ENCODE measurements at places on chromosomes 5 and 9.

GRCh38 chr9:115606838-115607237 is 488.9 kb upstream of the TNC start:
- DNase-seq, result no peak

DNA sequence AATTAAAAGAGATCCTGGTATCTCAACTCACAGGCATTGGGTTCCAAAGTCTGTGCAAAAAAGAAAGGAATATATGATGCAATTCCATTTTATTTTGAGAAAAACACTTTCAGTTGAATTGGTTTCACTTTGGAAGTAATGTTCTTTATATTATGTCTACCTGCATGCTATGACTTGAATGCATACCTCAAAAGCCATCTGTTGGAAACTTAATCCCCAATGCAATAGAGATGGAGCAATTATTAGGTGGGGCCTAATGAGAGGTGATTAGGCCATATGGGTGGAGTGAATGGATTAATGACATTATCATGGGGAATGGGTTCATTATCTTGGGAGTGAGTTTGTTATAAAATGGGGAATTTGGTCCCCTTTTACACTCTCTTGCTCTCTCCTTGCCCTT is 293.3 kb downstream of the CSNK1G3 start:
- DNase-seq, result no peak

- DNase-seq, result no peak
Measured at GRCh38 chr9:109033941-109034700, 20.8 kb upstream of the CTNNAL1 start.

GRCh38 chr5:65037831-65038815 is 269.4 kb downstream of the CWC27 start:
- DNase-seq, result peak; percentile 48

DNA sequence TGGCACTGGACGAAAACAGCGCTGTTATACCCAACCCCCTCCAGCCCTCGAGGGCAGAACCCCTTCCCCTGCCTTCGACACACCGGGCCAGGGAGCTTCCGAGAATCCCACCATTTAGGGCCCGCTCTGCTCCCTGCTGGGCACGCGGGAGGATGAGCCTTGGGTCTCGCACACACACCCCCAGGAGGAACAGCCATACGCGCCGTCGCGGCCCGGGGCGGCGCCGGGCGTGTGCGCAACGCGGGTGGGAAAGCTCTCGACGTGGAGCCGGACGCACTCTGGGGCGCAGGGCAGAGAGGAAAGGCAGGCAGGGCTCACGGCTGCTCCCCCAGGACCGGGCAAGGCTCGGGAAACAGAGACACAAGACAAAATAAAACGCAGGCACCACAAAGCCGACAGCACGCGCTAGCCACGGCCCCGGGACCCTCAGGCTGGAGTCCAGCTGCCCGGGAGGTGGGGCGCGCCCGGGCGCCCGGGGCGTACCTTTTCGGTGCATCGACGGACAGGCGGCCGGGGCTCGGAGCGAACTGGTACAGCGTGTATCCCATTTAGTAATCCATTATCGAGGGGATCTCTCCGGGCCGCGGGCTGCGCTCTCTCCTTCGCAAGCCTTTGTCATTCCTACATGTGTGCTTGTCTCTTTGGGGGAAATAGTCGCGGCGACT is 789 bp downstream of the SEMA6A start:
- no peak for DNase-seq

DNA sequence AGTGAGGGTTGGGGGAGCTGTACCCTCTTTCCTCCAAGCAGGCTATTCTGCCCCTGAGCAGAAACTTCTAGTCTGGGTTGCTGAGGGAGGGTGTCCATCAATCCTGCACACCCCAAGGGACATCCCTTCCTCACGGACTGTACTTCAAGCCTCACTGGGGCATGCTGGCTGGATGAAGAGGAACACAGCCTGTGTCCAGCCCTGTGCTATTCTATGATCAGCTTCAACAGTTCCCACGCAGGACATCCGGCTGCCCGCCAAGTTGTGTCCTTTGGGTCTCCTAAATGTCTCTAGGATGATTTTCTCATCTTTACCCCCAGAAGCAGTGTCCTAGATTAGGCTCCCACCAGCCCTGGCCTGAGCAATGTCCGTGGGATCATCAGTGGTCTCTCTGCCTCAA is 68.1 kb downstream of the CRB2 start:
- no peak for DNase-seq

- no peak for DNase-seq
Measured at GRCh38 chr9:121518634-121519033, 19.0 kb upstream of the GGTA1 start.

GRCh38 chr5:164555809-164556208 is 1050.4 kb downstream of the MAT2B start:
- DNase-seq, result no peak

DNA sequence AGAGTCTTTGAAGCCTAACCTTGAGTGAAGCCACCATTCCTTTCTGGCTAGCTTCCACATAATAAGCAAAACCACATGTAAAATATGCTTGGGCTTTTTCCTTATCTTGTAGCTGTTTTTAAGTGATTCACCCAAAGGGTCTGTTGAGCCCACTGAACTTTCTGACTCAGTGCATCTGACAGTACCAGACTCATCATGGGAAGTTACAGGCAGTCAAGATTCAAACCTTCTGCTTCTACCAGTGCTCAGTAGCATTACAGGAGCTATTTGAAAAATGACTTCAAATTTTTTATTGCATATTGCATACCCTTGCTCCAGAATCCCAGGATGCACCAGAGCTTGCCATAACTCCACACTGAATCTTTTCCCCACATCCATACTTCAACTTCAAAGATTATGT is 87.5 kb upstream of the PTPRD start:
- no peak for DNase-seq

GRCh38 chr9:31590091-31590490 is 794.4 kb upstream of the ACO1 start:
- no peak for DNase-seq

DNA sequence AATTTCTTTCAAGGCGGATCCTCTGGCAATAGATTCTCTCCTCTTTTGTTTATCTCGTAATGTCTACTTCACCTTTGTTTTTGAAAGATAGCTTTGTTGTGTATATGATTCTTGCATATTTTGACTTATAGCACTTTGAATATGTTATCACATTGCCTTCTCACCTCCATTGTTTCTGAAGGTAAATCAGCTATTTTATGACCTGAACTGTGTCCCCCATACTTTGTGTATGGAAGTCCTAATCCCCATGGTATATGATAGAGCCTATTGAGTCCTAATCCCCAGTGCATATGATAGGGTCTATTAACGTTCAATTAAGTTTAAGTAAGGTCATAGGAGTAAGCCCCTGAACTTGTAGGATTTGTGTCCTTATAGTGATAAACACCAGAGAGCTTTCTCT is 910.2 kb upstream of the NUDT12 start:
- DNase-seq, result no peak

DNA sequence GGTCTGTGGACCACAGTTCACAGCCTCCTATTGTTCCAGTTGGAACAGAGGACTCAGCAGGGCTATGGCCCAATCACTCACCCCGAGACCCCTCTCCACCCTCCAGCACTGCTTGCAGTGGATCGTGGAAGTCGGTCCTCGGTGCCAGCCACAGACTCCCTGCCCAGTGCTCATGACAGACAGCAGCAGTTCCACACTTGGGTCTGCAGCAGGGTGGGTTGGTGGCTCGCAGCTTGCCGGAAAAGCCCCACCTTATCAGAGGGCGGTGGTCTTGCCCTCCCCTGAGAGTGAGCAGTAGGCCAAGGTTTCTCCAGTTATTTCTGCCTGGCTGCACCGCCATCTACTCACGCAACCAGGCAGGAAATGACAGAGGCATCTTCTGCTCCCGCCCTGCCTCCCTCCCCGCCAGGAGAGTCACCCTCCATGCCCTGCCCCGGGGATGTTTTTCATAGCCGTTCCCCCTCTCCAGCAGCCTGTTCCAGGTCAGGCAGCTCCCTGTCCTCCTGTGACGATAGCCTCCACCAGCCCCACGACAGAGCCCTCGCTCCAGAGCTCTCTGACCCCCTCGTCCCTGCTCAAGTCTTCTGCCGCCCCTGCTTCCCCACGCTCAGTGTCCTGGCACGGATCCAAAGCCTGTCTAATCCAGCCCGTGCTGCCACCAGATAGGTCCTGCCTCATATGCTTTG is 34.5 kb downstream of the UNC5A start:
- no peak for DNase-seq

Data from endothelial cell of umbilical vein (primary cell).